ENCODE measurements at places on chromosomes 12 and 14. TPM values are rescaled to one million over a fixed set of nuclear protein-coding genes. Genes with fewer than 3 reads are reported as not detected.

GRCh38 chr12:26768611-26769603 is 64.1 kb downstream of the ITPR2 start:
- H3K27ac ChIP-seq = no peak overlapping the region
- H3K4me3 ChIP-seq = no peak overlapping the region
- H3K4me1 ChIP-seq = no peaks in the 10 kb centered on the region
- no peaks in the 10 kb centered on the region for H3K27me3 ChIP-seq
- no peak for DNase-seq
- H3K36me3 ChIP-seq = no peaks in the 10 kb centered on the region

- no peak overlapping the region for H3K4me3 ChIP-seq
- no peak for DNase-seq
- no peaks in the 10 kb centered on the region for H3K27me3 ChIP-seq
Observed at GRCh38 chr14:93926245-93926872, 785 bp upstream of the FAM181A start.

GRCh38 chr12:64065881-64066451 is 156.1 kb downstream of the KICS2 start:
- no peak overlapping the region for H3K27ac ChIP-seq
- no peak for DNase-seq
- no peaks in the 10 kb centered on the region for H3K36me3 ChIP-seq
- no peaks in the 10 kb centered on the region for H3K27me3 ChIP-seq
- H3K4me3 ChIP-seq = no peak overlapping the region

- DNase-seq = no peak
- no peaks in the 10 kb centered on the region for H3K27me3 ChIP-seq
- no peak overlapping the region for H3K4me3 ChIP-seq
- H3K4me1 ChIP-seq = peaks cover 6% of the 10 kb centered on the region
- H3K27ac ChIP-seq = no peak overlapping the region
Observed at GRCh38 chr12:51549637-51550036, 41.4 kb upstream of the SCN8A start.

DNA sequence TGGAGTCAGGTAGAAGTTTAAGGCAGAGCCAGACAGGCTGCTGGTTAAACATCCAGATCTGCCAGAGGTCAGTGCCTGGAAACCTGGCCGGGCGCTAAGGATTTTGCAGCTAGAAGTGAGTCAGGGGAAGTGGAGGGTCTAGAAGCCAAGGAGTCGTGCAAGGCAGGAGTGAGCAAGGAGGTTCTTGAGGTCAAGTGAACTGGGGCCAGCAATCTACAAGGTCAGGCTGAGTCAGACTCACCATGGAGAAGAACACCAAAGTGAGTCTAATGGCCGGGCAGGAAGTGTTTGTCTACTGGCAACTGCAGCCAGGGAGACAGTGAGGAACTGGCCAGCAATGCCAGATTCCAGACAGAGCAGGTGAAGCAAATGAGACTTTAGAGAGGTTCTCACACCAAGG is 628.2 kb downstream of the ETNK1 start:
- no peaks in the 10 kb centered on the region for H3K4me1 ChIP-seq
- H3K36me3 ChIP-seq = no peaks in the 10 kb centered on the region
- DNase-seq = no peak
- H3K27ac ChIP-seq = no peak overlapping the region

ARHGEF25 gene
- 8.6 TPM for polyA plus RNA-seq
